ENCODE measurements at places on chromosomes 7 and 10.

DNA sequence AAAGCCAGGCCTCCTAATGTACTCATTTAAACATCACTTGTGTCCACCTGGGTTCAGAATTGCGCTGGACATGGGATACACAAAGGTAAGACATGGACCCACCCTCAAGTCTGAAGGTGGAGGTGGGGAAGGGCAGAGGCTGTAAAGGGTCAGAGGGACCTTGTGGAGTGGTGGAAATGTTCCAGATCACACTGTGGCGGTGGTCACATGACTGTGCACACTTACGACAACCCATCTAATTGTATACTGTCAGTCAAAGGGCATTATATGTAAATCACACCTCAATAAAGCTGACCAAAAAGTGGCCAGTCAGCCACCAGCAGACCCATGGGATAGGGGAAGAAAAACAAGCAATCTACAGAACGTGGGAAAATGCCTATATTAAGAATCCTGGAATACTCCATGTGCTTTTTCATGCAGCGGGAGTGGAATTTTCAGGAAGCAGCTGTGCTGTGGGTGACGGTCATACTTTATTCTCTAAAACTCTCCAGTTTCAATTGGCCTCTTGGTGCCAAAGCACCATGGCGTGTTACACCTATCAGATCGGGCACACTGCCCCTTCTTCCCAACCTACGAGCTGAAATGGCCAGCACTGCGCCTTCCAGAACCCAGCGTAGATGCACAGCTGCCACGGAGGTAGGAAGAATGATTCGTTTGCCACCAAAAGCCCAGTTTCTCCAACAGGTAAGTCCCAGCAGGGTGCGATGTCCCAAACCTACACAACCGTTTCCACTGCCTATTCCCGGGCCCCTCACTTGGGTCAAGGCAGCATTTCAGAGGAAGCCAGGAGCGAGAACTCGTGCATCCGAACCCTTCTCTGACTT lies 69.8 kb downstream of the PRKAG2 start:
- no peak for DNase-seq

DNA sequence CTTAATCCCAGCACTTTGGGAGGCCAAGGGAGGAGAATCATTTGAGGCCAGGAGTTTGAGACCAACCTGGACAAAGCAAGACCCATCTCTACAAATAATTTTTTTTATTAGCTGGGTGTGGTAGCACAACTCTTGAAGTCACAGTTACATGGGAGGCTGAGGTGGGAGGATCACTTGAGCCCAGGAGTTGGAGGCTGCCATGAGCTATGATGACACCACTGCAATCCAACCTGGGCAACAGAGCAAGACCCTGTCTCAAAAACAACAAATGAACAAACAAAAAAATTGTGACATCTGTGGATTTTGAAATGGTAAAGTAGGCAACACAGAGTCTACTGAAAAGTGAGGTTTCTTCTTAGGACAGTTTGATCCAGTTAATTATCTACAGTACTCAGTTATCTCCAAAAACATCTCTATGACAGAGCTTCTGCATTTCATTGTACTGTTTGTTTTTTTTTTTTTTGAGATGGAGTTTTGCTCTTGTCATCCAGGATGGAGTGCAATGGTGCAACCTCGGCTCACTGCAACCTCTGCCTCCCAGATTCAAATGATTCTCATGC lies 3.3 kb upstream of the ANKRD61 start:
- no peak for DNase-seq

GRCh38 chr10:71534568-71535194 lies 138.0 kb downstream of the CDH23 start:
- DNase-seq: no peak

GRCh38 chr10:132266594-132267161 lies 41.1 kb downstream of the STK32C start:
- no peak for DNase-seq

GRCh38 chr7:80124526-80125264 lies 9.9 kb upstream of the GNAI1 start:
- no peak for DNase-seq

Measured in ovary (tissue), 10 donors.